NCI-H1105 (cell line): ENCODE measurements at places on chromosomes 3 and 15.

- DNase-seq = no peak
These were observed 15.5 kb upstream of the LYZL4 start for GRCh38 chr3:42425736-42426407.

GRCh38 chr3:176078906-176079305 lies 1118.4 kb downstream of the TBL1XR1 start:
- no peak for DNase-seq

- DNase-seq = no peak
These were observed 185.8 kb upstream of the EOMES start for GRCh38 chr3:27907929-27908328.

GRCh38 chr15:86744198-86744780 lies 664.6 kb downstream of the AGBL1 start:
- DNase-seq = no peak

- DNase-seq = no peak
These were observed 23.3 kb downstream of the UBR1 start for GRCh38 chr15:43082509-43082908.

DNA sequence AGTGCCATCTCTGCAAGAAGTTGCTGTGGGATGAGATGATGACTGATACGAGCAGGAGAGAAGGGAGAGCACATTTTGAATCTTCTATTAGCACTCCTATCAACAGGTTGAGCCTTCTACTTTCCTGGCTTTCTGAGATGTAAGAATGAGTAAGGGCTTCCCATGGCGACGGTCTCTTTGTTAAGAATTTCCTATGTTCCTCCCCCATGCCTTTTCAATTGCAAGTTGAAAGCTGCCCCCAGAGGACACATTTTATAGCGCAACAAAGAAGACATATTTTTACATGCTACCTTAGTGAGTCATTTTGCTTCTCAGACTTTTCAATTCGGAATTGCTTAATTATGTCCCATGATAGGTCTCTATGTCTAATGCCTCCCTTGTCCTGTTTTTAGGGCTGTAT lies 71.3 kb upstream of the LRTM1 start:
- DNase-seq = no peak

GRCh38 chr15:69679623-69680228 lies 227.1 kb downstream of the RPLP1 start:
- DNase-seq = no peak

DNA sequence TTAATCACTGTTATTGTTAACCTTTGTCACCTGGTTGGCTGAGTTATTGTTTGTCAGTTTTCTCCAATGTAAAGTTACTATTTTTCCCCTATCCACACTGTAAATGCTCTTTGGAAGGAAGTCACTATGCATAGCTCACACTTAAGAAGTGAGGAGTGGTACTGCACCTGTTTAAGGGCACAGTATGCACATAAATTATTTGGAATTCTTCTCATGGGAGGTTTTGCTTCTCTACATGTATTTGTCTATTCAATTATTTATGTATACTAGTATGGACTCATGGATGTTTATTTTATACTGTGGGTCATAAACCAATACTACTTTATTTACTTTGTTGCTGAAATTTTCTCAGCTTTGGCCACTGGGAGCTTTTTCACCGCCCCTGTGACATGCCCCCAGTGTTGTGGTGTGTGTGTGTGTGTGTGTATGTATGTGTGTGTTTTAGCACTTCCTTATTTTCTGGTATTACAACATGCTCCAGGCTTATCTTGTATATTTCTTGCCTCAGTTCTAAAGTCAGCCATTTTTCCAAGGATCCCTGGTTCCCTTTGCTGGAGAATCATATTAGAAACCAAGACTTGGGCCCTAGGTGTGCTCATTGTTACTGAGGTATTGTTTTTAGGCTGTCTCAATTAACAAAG lies 290.5 kb downstream of the KBTBD8 start:
- no peak for DNase-seq

DNA sequence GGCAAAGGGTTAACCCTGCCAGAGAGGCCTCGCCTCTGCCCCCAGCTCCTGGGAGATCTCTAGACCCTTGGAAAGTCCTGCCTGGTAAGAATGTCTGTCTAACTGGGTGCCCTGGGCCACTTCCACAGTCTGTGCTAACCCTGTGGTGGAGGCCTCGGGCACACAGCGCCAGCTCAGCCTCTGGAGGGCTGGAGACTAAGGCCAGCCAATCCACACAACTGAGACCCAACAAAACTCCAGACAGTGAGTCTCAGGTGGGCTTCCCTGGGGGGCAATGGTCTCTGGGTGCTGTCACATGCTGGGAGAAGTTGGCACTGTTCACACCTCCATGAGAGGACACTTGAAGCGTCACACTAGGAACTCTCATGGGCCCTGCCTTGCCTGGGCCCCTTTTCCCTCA lies 19.5 kb downstream of the ZXDC start:
- DNase-seq = no peak

GRCh38 chr3:16183601-16184270 lies 9.3 kb downstream of the GALNT15 start:
- DNase-seq = no peak

GRCh38 chr3:35519936-35520335 lies 119.4 kb upstream of the ARPP21 start:
- no peak for DNase-seq

- DNase-seq = no peak
These were observed 1.4 kb downstream of the NDUFB4 start for GRCh38 chr3:120597445-120598049.

- DNase-seq = no peak
These were observed 61.2 kb downstream of the THBS1 start for GRCh38 chr15:39642011-39642640.

- DNase-seq = no peak
These were observed 27.0 kb downstream of the TM4SF4 start for GRCh38 chr3:149501524-149501923.

GRCh38 chr3:184874709-184875644 lies 63.0 kb downstream of the VPS8 start:
- DNase-seq = peak; percentile 55

DNA sequence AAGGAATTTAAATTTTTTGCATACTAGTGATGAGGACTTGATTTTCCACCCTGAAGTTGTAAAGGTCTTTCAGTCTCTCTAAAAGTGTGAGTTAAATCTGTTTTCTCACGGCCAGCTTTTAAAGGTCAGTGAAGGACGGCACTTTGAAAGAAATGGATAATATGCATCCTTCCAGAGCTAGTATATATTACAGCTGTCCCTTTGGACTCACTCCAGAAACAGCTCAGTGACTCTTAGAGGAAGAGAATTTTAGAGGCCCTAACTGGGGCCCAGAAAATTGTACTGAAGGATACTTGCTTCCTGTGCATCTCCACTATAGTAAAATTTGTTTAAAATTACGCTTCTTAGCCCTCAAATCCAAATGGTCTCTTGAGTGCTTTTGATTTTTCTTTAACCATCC lies 41.6 kb downstream of the PIK3CA start:
- DNase-seq = no peak

DNA sequence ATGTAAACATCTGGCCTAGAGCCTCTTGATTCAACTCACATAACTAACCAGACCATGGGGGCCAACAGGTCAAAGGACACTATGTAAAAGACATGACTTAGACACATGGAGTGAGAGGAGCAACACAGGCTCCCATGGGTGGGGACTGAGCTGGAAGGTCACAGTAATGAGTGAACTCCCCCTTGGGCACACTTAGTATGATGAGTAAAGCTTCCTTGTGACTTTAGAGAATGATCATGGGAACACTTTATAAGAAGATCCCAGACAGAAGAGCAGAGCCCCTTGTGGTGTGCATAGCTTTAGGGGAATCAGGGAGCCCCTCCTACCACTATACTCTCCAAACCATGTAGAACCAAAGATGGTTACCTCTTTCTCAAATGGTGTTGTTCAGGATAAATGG lies 10.2 kb downstream of the GCSAM start:
- DNase-seq = no peak

DNA sequence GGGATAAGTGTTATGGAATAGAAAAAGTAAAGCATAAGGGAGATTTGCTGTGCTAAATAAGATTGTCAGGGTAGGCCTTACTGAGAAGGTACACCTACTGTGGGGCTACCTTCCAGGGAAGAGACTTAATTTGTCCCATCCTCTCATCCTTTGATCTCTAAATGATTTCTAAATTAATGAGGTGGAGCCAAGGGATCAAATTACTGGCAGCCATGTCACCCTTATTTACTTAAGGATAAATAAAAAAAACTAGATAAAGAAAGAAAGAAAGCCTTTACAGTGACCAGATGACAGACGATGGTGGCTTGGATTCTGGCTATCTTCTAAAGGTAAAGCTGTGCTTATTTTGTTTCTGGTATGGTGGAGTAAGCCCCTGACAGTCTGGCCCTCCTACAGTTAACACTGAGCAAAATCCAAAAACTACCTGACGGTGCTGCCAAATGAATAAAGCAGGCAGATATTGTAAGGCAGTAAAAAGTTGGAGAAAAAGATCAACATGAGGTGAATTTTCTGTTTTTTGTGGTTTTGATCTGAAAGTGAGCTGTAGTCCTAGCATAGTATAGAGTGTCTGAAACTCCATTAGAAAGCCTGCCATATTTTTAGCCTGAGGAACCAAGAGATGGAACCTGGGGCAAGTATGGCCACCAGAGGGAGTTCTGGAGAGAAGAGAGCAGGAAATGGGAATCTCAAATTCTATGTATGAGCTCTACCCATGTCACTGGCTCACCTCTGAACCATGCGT lies 285.1 kb upstream of the MANF start:
- DNase-seq = no peak

GRCh38 chr3:58524326-58524888 lies 12.6 kb downstream of the ACOX2 start:
- no peak for DNase-seq

DNA sequence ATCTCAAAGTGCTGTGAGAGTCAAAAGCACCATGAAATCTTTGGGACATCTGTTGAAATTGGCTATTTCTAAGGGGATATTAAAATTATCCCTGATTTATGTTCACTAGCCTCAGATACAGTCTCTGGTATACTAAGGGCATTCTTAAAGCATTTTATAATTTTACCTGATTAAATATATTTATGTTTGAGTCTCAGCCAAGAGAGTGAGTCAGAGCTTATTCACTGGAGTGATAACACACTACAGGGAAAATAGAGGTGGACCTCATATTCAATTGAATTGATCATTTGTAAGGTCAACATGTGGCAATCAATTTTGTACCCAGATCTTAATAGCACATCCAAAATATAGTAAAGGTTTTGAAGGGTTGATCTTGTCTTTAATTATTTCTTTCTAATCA lies 733.6 kb downstream of the EPHA3 start:
- no peak for DNase-seq

GRCh38 chr3:10364806-10365205 lies 43.9 kb upstream of the SEC13 start:
- DNase-seq = no peak

- DNase-seq = peak; percentile 8
These were observed 9.0 kb upstream of the ADGRG7 start for GRCh38 chr3:100600181-100601042.

DNA sequence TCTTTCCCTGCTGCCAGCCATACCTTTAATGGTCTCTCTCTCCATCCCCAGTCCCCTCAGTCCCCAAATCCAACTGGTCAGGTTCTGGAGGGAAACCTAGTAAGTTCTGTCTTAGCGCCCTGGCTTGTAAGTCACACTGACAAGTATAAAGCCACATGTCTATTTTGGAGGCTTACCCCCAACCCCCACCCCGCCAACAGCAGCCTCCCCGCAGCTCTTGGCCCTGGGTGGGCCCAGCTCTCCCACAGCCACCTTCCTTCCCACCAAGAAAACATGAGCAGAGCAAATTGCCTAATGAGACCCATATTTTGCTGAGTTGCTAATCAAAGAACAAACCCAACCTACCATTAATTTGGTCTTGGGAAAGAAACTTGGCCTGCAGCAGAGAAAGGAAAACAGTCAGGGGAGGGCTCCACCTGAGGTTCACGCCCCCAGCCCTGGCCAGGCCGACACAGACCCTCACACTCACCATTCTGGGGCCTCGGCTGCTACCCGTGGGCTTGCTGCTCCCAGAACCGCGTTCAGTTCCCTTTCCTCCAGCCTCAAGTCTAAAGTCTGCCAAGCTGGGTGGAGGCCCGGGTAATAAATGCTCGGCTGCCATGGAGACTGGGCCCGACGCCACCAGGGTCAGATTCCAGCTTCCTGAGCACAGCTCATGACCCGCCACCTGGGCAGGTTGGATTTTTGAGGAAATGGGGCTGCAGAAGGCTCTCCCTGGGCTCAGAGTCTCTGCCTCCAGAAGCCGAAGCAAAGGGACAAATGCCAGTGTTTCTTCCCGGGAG lies at the start of gene CALML4:
CALML4 (minus strand) TSS at position 557 of the 782 bp plus-strand sequence; CDS start at position 472, 85 bp downstream.
- peak; percentile 65 for DNase-seq

GRCh38 chr3:196194542-196194915 lies 16.7 kb downstream of the ZDHHC19 start:
- no peak for DNase-seq

- no peak for DNase-seq
These were observed 72.4 kb downstream of the CHDH start for GRCh38 chr3:53773611-53774368.

- DNase-seq = no peak
These were observed 745 bp downstream of the RSL24D1 start for GRCh38 chr15:55195996-55196395.

GRCh38 chr15:46120713-46121112 lies 485.9 kb downstream of the SQOR start:
- no peak for DNase-seq

DNA sequence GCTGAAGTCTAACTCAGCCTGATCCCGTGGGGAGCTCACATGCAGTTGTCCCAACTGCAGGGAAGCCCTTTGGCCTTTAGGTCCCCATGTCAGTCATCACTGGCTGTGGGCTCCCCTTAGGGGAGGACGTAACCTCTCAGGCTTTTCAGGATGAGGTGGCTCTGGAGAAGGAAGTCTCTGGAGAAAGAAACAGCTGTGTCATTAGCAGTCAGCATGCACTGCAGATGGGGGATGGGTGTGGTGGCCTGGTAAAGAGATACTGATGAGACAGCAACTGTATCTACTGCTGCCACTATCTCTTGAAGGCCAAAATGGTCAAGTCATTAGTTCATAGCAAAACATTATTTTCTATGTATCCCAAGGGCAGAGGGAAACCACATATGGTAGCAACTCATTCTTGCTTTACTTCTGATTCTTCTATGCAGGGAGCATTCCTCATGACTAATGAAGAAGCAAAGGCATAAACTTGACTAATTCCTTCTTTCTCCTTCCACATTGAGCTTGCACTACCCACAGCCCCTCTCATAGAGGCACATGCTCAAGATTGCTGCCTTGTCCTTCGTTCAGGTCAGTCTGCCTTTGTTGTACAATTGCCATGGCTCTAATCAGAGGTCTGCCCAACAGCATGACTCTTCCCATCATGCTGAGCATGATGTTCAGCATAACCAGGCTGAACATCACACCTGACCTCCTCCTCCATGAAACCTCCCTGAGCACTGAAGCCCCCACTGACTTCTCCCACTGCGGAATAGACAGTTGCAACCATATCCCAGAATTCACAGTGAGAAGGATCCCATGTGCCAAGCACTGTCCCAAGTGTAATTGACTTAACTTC lies 47.8 kb upstream of the TMEM158 start:
- no peak for DNase-seq

- no peak for DNase-seq
These were observed 43.5 kb downstream of the ACAD9 start for GRCh38 chr3:128922804-128923459.

- no peak for DNase-seq
These were observed 209.1 kb upstream of the NR2E3 start for GRCh38 chr15:71601038-71601834.
